ENCODE measurements at places on chromosomes 7 and 10.

GRCh38 chr10:79052291-79053080, 16.3 kb upstream of the ZMIZ1 start:
- DNase-seq = no peak

GRCh38 chr10:852386-852785, 79.1 kb downstream of the LARP4B start:
- DNase-seq = no peak

DNA sequence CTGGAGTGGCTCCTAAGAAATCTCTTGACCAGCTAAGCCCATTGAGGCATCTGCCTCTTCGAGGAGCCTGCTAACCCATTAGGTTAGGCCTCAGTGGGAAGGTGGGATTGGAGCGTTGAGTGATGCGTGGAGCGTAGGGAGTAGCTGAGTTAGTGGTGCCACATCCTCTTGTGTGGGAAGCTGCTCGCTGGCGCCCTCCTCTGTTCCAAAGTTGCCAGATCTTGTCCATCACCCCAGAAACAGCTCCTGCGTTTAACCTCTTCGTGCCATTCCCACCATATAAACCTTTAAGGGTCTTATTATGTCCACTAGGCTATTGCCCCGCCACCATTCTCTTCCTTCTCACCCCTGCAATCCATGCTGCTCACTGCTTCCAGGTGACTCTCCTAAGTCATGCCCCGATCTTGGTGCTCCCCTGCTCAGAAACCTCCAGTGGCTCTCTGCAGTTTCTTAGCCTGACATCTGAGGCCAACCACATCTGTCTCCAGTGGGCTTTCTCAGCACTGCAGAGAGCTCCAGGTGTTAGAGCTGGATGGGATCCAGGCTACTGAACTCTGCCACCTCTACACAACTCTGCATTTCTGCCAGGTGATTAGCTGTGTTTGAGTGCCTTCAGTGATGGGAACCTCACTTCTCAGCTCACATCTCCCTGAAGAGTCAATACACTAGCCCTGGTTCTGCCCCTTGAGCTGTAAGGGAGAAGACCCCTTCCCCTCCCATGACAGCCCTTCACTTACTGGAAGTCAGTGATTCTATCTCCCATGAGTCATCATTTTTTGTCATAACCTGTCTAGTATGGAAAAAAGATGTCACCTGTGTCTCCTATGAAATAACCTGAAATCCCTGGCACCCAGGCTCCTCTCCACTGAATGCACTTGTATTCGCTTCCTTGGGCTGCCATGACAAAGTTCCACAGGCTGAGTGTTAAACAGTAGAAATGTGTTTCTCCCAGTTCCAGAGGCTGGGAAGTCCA, 65.0 kb upstream of the FGFR2 start:
- peak; percentile 3 for DNase-seq

GRCh38 chr7:66296001-66296521, 90.9 kb downstream of the TPST1 start:
- no peak for DNase-seq

DNA sequence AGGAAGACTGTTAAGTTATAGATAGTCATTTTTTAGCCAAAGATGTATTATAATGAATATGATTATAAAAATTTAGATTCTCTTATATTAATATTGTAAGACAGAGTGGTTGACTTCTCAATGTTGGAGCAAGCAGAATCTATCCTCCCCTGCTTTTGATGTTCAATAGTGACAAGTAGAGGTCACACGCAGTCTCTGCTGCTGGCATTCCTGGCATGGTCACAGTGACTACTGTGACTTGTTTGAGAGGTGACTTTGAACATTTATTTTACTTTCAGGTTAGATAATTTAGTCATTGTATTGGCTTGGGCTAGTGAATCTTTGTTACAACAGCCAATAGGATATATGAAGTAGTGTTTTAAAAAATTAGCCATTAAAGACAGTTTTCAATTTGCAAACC, 13.7 kb upstream of the CD36 start:
- DNase-seq = no peak

DNA sequence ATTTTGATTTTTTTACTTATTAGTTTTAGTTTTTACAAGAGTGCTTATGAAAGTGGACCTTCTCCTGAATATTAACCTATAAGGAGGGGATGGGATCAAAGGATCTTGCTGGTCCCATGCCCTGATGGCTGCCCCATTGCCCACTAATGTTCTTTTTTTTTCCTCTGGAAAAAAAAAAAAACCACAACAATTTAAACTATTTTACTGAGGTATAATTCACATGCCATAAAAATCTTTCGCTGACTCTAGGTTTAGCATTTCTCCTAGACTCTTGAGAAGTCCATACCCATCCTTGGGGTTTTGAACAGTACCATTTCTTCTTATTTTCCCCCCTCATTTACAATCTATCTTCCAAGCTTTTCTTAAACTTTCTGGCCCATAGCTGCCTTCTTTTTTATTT, 481.8 kb downstream of the TFEC start:
- DNase-seq = no peak

DNA sequence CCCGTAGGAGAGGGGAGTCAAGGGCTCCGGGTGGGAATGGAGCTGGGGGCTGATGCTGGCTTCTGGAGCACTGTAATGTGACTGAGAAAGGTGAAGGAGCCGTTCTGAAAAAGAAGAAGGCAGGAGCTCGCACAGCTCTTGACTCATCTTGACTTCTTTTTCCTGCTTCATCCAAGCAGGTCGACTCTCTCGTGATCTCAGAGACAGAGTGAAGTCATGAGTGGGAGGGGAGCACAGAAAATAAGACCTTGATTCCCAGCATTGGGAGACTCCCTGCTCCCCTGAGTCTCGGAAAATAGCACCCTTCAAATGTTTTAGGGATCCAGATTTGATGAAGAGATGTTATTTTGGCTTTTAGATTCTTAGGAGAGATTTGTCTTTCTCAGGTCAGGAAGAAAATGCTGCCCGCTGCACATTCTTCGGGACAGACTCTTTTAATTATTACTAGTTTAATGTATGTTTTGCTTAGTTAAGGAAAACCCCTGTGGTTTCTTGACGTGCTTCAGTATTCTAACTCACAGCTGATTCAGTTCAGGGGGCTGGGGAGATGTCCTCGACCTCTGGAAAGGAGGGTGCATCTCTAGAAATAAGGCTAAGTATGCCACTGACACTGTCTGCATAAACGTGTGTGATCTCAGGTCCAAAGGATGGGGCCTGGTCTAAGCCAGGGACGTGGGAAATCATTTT, 34.1 kb downstream of the EGFR start:
- DNase-seq = no peak

GRCh38 chr10:100631192-100631591, 95.4 kb downstream of the HIF1AN start:
- DNase-seq = no peak

DNA sequence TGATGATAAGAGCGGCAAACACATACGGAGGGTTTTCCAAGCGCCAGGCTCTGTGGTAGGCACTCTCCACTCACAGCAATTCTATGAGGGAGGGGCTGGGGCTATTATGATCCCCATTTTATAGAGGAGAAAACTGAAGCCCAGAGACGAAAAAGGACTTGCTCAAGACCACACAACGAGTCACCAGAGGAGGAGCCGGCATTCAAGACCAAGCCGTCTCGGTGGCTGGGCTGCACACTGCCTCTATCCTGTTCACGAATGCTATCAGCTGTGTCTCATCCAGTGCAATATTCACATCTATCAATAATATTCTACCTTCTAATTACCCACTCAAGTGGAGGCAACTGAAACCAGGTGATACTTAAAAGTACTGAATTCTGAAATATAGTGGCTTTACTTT, 67.8 kb upstream of the NMT2 start:
- no peak for DNase-seq

GRCh38 chr7:131945313-131945911, 389.0 kb upstream of the PODXL start:
- DNase-seq = peak; percentile 14

- DNase-seq = no peak
These were observed 17.8 kb downstream of the CELF2 start for GRCh38 chr10:11035301-11035991.

DNA sequence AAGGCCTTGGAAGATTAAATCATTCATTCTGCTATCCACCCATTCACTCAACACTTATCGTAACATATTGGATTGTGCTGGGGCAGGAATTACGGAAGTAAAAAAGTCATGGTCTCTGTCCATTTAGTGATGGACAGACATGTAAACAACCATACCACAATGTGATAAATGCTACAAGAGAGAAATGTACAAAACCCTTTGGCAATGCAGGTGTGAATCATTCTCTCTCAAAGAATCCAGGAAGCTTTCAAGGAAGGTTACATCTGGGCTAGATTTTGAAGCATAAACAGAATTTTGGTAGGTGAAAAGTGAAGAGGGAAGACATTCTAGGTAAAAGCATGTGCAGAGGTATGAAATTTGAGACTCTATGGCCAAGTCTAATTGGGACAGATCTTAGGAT, 61.7 kb upstream of the KCNIP2 start:
- no peak for DNase-seq

GRCh38 chr10:99758211-99758891, 24.1 kb upstream of the ABCC2 start:
- no peak for DNase-seq

- no peak for DNase-seq
These were observed 34.2 kb upstream of the ANKRD2 start for GRCh38 chr10:97538411-97538810.

GRCh38 chr10:21831986-21832820, 171.3 kb downstream of the DNAJC1 start:
- no peak for DNase-seq

DNA sequence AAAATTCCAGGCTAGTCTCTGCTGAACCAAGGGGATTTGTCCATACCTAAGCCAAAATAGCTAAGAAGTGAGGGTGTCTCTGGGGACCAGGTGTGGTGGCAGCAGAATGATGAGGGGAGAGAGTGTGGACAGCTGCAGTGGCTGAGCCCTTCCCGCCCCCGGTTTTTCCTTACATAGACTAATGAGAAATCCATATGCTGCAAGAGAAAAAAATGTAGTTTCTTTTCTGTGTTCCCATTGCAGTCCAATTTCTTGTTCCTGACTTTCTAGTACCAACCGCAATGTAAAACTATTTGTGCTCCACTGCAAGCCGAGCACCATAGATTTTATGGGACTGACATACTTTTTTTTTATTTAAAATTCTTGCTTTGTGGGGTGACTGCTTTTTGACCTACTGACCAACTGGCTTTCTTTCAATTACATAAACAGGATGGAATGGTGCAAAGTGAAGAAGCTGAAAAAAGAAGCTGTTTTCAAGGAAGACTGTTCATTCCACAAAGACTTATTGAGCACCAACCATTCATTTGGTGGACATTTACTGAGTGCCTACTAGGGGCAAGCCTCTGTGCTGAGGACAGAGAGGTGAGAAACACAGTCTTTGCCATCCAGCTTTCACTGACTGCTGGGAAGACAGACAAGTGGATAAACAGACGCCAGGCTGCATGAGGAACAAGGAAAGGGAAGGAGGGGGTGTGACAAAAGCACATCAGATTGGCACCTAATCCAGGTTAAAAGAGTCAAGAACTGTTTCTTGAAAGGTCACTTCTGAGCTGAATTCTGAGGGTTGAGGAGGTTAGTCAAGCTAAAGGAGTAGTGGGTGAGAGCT, 9.8 kb downstream of the CEP41 start:
- no peak for DNase-seq

GRCh38 chr7:103349805-103350204, 2.4 kb downstream of the PSMC2 start:
- DNase-seq = no peak

DNA sequence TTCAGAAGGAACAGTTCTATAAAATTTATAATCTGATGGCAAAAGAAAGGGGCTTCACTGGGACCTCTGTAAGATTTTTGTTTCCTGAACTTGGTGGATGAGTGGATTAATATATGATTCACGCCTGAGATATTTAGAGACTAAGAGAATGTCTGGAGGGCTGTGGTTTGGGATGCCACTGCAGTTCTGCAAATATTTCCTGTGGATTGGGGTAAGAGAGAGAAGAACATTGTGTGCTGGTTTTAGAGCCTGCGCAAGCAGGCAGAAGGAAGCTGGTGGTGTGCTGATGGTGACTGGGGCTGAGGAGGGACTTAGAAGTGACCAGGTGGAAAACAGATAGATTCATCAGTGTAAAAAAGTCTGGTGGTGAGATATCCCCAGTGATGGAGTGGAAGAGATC, 87.0 kb downstream of the SUGCT start:
- DNase-seq = no peak

DNA sequence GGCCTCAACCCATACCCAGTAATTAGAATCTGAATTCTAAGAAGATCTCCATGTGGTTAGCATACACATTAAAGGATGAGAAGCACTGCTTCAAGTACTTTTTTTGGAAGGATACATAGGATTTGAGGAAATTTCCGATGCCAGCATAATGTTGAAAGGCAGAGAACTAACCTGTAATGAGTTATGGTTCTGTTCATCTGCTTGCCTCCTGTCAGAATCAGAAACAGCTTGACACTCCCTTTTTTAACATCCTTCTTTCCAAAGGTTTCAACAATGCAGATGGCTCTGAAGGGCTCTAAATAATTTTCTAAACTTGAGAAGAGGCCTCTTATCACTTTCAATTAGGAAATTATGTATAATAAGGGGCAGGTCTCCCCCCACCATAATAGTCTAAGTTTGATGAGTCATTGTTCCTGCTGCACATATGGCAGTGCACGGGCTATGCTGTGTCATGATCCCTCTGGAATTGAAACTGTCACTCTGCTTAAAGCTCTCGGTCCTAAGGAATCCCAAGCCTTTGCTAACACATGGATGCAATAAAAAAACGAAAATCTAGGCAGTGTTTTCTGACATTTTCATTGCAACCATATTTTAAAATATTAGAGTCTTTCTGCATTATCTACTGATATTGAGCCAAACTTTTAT, 291.2 kb upstream of the FZD1 start:
- DNase-seq = no peak

GRCh38 chr10:130326954-130327353, 190.8 kb downstream of the GLRX3 start:
- DNase-seq = no peak

GRCh38 chr10:6052247-6053221, 9.6 kb downstream of the IL2RA start:
- DNase-seq = peak; percentile 76

DNA sequence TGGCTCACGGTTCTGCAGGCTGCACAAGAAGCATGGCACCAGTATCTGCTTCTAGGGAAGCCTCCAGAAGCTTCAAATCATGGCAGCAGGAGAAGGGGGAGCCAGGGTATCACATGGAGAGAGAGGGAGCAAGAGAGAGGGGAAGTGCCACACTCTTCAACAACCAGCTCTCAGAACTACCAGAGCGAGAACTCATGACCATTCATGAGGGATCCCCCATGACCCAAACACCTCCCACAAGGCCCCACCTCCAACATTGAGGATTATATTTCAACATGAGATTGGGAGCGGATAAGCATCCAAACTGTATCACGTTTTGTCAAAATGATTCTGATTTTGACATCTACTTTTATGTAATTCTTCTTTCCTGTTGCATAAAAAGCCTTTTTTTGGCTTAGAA, 38.5 kb downstream of the CREM start:
- DNase-seq = no peak

DNA sequence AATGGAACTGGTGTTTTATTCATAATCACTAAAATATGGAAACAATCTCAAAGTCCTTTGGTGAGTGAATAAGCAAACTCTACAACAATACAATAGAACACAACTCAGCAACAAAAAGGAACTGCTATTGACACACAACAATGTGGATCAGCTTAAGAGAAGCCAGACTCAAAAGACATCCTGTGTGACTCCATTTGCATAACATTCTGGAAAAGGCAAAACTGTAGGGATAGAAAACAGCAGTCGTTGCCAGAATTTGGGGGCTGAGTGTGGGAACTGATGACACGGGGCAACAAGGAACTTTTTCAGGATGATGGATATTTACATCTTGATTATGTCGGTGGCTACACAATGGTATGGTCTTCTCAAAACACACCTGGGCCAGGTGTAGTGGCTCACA, 32.4 kb upstream of the SVIL start:
- DNase-seq = no peak
